ENCODE measurements at places on chromosomes 6 and 20.

DNA sequence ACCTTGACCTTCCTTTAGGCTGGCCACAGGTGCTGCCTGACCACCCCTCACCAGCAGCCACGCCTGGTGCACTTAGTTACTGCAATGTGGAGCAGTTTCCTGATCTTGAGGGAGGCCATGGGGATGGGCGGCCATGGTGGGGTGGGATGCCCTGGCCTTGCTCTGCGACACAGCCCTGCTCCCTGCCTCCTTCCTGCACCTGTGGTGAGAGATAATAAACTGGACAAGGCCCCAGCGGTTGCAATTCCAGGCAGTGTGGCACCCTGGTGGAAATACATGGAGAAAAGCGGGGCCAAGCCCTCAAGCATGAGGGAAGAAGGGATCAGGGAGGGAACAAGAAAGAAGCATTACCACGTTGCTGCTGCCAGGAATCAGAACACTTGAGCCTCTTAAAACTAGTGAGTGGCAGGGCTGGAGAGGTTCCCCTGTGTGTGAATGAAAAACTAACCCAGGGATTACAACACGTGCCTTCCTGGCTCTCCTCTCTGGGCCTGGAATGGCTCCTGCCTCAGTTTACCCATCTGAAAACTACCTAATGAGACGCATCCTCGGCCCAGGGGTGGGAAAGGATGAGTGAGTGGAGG lies 213.2 kb downstream of the LY86 start:
- no peak for DNase-seq

GRCh38 chr20:22305381-22305780 lies 279.0 kb downstream of the FOXA2 start:
- DNase-seq: no peak

GRCh38 chr6:5308066-5308465 lies 46.8 kb downstream of the FARS2 start:
- no peak for DNase-seq

DNA sequence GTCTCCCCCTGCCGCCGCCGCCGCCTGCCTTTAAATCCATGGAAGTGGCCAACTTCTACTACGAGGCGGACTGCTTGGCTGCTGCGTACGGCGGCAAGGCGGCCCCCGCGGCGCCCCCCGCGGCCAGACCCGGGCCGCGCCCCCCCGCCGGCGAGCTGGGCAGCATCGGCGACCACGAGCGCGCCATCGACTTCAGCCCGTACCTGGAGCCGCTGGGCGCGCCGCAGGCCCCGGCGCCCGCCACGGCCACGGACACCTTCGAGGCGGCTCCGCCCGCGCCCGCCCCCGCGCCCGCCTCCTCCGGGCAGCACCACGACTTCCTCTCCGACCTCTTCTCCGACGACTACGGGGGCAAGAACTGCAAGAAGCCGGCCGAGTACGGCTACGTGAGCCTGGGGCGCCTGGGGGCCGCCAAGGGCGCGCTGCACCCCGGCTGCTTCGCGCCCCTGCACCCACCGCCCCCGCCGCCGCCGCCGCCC lies 474 bp downstream of the CEBPB start:
- DNase-seq: peak; percentile 66

GRCh38 chr6:14799928-14800327 lies 445.9 kb upstream of the JARID2 start:
- DNase-seq: peak; percentile 87

DNA sequence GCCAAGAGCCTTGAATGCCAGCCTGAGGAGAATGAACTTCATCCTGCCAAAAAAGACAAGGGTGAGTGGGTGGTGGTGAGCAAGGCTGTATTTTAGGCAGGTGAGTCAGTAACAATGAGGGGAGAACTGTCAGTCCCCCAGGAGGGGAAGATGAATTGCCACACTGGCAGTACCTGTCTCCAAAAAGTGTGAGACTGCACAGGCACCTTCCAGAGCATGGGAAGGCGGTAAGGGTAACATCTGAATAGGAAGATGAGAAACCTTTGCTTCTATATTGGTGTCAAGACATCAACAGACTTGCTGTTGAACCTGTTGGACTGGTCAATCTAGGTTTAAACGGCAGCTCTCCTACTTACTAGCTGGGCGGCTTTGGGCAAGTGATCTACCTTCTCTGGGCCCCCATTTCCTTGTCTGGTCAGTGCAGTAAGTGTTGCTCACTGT lies 30.9 kb downstream of the STK35 start:
- DNase-seq: no peak

DNA sequence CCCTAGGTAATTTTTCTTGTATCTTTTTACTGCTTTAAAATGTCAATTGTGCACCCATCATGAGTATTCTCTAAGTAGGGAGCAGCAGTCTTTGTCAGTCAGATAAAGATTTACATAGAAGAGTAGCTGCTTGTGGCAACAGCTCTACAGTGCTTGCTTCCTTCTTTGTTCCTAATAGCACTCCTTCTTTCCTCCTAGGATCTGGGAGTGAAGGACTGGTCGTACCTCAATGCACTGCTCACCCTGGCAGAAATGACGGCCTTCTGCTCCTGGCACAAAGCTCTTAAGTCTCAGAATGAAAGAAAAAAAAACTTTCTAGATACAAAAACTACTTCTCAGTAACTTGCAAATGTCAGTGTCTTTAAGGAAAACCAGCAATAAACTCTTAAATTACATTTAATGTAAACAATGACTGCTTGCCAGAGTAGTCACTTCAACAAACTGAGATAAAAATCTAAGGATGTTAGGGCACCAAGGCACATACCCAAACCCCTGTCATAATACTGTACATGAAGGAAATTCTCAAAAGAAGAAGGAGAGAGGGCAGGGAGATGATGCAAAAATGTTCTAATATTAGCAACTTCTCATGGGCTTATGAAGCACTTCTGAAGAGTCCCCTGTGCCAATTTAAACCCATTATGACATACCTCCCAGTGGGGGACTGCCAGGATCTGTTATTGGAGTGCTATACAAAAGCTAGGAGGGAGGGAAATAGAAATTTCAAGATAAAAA lies 34.0 kb downstream of the NCOA6 start:
- DNase-seq: peak; percentile 67

DNA sequence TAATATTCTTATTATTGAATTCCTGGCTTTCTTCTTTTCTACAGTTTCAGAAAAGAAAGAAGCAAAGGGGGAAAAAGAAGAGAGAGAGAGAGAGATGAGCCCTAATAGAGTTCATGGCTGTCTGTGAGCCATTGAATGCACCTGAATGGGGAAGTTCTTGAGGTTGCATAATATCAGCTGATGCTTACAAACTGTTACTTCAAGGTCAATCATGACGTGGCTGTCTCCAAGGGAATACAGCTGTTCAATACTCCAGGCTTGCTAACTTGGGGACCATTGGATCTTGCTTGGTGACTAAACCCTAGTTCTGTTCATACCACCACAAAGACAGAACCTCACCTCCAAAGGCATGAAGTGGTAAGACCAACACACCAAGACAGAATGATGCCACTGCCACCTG lies 180.4 kb downstream of the ADGRG6 start:
- DNase-seq: peak; percentile 13

- DNase-seq: no peak
These were observed 43.6 kb upstream of the NKX2-2 start for GRCh38 chr20:21557241-21558020.

GRCh38 chr20:57618764-57619050 lies 1.5 kb downstream of the ZBP1 start:
- no peak for DNase-seq

DNA sequence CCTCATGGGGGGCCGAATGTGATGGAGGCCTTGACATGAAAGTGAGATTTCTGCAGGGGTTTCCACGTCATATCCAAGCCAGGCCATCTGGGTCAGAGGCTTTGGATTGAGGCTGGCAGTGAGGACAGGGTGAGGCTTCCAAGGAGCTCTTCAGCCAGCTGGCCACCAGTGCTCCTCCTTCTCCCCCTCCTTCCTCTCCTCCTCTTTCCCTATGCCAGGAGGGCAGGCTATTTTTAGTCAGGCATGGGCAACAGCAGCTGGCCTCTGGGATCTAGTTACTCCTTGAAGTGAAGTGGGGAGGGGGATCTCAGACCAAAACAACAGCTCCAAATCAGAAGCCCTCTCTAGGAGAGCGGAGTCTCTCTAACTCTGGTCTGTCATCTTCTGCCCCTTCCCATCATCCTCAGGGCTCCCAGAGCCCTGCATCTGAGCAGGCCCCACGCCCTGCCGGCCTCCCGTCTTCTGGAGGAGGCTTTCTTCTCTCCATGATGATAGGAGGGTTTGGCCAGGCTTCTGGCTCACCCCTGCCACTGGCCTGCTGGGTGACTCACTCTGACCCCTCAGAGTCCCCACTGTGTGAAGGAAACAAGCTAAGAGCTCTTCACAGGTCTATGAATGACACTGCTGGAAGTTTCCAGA lies 612 bp downstream of the TNNC2 start:
- no peak for DNase-seq

DNA sequence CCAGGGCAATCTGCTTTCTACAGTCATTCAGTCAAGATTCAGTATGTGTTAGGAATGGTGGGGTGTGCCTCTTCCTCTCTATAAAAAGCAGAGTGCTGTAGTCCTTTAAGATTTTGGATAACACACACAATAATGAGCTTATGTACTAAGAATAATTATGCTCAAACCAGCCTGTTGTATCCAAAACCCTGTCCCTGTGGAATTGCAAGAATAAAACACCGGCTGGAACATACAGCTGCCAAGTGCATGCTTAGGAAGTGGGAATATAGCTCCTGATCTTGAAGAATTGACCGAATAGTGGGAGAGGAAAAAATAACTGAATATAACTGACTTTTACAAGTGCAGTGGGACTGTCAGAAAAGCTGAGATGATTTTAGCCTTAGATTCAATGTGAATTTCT lies 979 bp upstream of the MOCS1 start:
- no peak for DNase-seq

DNA sequence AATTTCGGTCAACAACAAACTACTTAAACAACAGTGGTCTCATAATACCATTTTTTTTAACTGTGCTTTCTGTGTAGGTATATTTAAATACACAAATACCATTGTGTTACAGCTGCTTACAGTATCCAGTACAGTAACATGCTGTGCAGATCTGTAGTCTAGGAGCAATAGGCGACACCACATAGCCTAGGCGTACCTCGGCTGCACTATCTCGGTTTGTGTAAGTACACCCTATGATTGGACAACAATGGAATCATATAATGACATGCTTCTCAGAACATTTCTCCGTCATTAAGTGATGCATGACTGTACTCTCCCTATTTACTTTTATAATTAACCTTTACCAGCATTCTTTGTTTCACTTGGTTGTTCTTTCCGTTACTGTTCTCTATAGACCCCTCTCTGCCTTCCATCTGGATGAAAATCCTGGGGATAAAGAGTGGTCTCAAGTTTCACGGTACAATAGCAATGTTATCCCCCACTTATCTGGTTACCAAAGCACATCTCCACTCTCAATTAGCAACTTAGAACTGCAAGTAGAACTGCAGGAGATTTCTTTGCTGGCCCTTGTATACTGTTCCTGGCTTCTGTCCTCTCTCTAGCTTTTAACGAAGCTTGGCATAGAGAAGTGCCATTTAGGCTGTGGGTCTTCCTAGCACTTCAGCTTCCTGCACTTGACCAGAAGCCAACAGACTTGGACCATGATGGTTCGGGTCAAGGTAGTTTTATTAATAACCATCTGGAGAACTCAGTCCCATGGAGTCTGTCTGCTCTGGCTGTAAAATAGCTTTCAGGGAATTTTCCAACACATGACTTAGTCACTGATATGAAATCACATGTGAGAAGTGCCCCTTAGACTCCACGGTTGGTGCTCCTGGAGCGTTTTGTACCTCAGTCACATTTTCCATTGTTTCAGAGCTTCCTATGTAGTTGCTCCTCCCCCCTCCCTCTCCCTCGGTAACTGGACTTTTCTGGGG lies 80.4 kb upstream of the POPDC3 start:
- no peak for DNase-seq

GRCh38 chr6:138659998-138660397 lies 113.6 kb upstream of the CCDC28A start:
- DNase-seq: no peak

DNA sequence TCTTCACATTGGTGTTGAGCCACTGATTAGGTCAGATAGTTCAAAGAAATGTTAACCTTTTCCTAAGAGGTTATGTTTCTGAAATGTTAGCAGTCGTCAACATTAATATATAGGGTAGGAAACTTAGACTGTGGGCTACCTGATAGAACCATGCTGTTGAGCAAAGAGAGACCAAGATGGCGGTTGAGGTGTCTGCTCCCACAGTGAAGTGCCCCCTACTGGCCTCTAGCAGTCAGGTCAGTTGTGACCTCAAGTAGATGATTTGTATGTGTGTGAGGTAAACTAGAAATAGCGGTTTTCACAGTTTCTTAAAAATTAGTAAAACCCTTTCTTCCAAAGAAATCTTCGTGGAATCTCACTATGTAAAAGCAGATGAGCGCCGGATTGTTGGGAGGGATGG lies 40.3 kb downstream of the MTHFD1L start:
- no peak for DNase-seq

DNA sequence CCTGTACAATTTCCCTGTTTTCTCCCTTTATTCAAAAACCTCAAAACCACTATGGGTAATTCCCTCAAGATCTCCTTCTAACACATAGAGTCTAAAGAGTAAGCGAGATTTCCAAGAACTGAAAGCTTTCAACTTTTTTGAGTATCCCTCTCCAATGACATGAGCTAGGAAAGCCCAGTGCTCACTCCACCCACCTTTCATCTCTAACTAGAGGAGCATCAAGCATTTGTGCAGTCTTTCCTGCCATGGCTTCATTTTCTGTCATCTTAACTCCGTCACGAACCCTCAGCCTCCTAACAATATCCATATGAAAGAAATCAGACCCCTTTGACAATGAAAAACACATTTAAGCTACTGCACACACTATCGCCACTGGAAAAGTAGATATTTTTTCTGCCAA lies 91.9 kb upstream of the SUPT3H start:
- DNase-seq: peak; percentile 53

DNA sequence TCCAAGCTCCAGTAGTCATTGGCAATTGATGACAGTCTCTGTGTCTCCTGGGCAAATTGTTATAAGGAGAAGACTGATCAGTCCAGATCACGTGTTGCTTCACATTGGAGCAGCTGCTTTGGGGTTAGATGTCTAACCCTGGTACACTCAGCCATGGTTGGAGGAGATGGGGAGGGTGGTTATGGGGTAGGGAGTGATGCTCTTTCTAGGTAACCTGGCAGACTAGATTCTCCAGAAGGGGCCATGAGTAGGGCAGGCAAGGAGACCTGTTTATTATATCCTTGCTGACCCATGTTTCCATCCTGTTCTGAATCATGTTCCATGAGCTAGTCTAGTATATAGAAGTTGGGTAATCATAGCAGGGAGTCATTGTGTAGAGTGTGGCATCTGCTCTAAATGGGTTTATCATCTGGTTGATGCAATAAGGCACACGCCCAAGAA lies 50.8 kb upstream of the BACH2 start:
- peak; percentile 15 for DNase-seq

GRCh38 chr6:118813775-118814174 lies 80.2 kb upstream of the ASF1A start:
- peak; percentile 40 for DNase-seq

- DNase-seq: no peak
These were observed 24.9 kb downstream of the CRISP1 start for GRCh38 chr6:49841424-49841823.

GRCh38 chr6:45495429-45496084 lies 117.8 kb upstream of the SUPT3H start:
- peak; percentile 27 for DNase-seq
